A375 (cell line): ENCODE measurements at places on chromosomes 3 and 15. TPM values are rescaled to one million over a fixed set of nuclear protein-coding genes. Genes with fewer than 3 reads are reported as not detected.

Gene HDC
- not detected in 2 replicates for total RNA-seq

Gene SLC12A6
- 6.8 and 6.9 TPM in 2 replicates for total RNA-seq

Gene WDR76
- total RNA-seq = 19.4 and 27.3 TPM in 2 replicates

Gene LRRN1
- not detected in 2 replicates for total RNA-seq

Gene DENND4A
- 19.8 and 27.9 TPM in 2 replicates for total RNA-seq

Gene NMB
- total RNA-seq = 24.9 and 33.5 TPM in 2 replicates

Gene CCR3
- not detected in 2 replicates for total RNA-seq

Gene SEMA7A
- 27.4 and 30.7 TPM in 2 replicates for total RNA-seq

Gene NANOGP8
- total RNA-seq = 0.64 TPM in 1 of 2 replicates, not detected in the other

Gene LYZL4
- 0.34 TPM in 1 of 2 replicates, not detected in the other for total RNA-seq

Gene VIPR1
- total RNA-seq = 13.3 and 13.5 TPM in 2 replicates

Gene CD200
- 0.82 and 0.91 TPM in 2 replicates for total RNA-seq

Gene COL8A1
- 3.3 and 4.7 TPM in 2 replicates for total RNA-seq

Gene DNAH12
- under 0.01 TPM in 1 of 2 replicates, not detected in the other for total RNA-seq

Gene GABRR3
- total RNA-seq = not detected in 2 replicates

Gene PDZRN3
- total RNA-seq = 2.8 and 3.0 TPM in 2 replicates

Gene CLRN1
- not detected in 2 replicates for total RNA-seq

Gene SLC6A1
- total RNA-seq = not detected in 2 replicates

Gene CFAP20DC
- total RNA-seq = 4.5 TPM in 2 replicates

Gene ADCY5
- 0.04 TPM in 1 of 2 replicates, not detected in the other for total RNA-seq

Gene CPNE9
- total RNA-seq = 0.05 and 0.11 TPM in 2 replicates

Gene NPAP1
- total RNA-seq = under 0.01 TPM in 1 of 2 replicates, not detected in the other

Gene PSTPIP1
- total RNA-seq = 0.53 TPM in 1 of 2 replicates, not detected in the other

Gene RHCG
- total RNA-seq = not detected in 2 replicates

Gene DCUN1D1
- total RNA-seq = 23.3 and 28.0 TPM in 2 replicates

Gene RARRES1
- not detected in 2 replicates for total RNA-seq

Gene GP9
- total RNA-seq = not detected in 2 replicates

Gene EPB42
- not detected in 2 replicates for total RNA-seq

Gene LRRC34
- not detected in 2 replicates for total RNA-seq

Gene GOLGA8B
- 44.9 and 54.6 TPM in 2 replicates for total RNA-seq

Gene SGO1
- 12.1 and 14.6 TPM in 2 replicates for total RNA-seq

Gene KLHL25
- 4.4 and 12.1 TPM in 2 replicates for total RNA-seq

Gene IL17RD
- total RNA-seq = 2.0 TPM in 2 replicates

Gene KCTD6
- total RNA-seq = 10.0 and 14.9 TPM in 2 replicates

Gene TMEM89
- not detected in 2 replicates for total RNA-seq

Gene GHSR
- not detected in 2 replicates for total RNA-seq

Gene CAMK2N2
- 0.23 and 0.40 TPM in 2 replicates for total RNA-seq

Gene WDR93
- 0.05 TPM in 1 of 2 replicates, not detected in the other for total RNA-seq

Gene MED12L
- total RNA-seq = 0.64 and 1.5 TPM in 2 replicates

Gene TMEM266
- total RNA-seq = 0.30 TPM in 1 of 2 replicates, not detected in the other

Gene CDHR4
- total RNA-seq = 0.11 and 0.26 TPM in 2 replicates

Gene CCDC9B
- 47.7 and 53.8 TPM in 2 replicates for total RNA-seq

Gene SOX2
- 10.4 and 11.0 TPM in 2 replicates for total RNA-seq

Gene TNFSF10
- not detected in 2 replicates for total RNA-seq

Gene GXYLT2
- total RNA-seq = 14.3 and 21.3 TPM in 2 replicates

Gene CHRNA7
- 0.30 and 1.7 TPM in 2 replicates for total RNA-seq

Gene CFAP91
- 0.50 and 2.3 TPM in 2 replicates for total RNA-seq
